A549 treated with GW870086 at 1 μM for 4 hours (cell line): ENCODE measurements at places on chromosomes 13 and 19. TPM values are rescaled to one million over a fixed set of nuclear protein-coding genes. Genes with fewer than 3 reads are reported as not detected.

The SRRM5 gene
- 0.67 to 0.93 TPM (median 0.80 TPM) in 5 replicates for total RNA-seq

The GAPDHS gene
- 0.08 to 0.21 TPM (median 0.17 TPM) in 4 of 5 replicates, not detected in the other for total RNA-seq

The B3GNT8 gene
- 0.07 to 0.37 TPM (median 0.08 TPM) in 3 of 5 replicates, not detected in the others for total RNA-seq

The CLC gene
- not detected in 5 replicates for total RNA-seq

The ZNF570 gene
- 2.9 to 4.2 TPM (median 4.0 TPM) in 5 replicates for total RNA-seq

The FGF9 gene
- total RNA-seq, result not detected in 5 replicates

The GFY gene
- total RNA-seq, result 0.08 to 0.30 TPM (median 0.14 TPM) in 5 replicates

The MCF2L gene
- total RNA-seq, result 0.09 to 0.72 TPM (median 0.47 TPM) in 5 replicates
